ENCODE measurements at places on chromosomes 12 and 14. TPM values are rescaled to one million over a fixed set of nuclear protein-coding genes. Genes with fewer than 3 reads are reported as not detected.

GRCh38 chr12:24854908-24855307 lies 94.0 kb downstream of the BCAT1 start:
- DNase-seq = no peak

DNA sequence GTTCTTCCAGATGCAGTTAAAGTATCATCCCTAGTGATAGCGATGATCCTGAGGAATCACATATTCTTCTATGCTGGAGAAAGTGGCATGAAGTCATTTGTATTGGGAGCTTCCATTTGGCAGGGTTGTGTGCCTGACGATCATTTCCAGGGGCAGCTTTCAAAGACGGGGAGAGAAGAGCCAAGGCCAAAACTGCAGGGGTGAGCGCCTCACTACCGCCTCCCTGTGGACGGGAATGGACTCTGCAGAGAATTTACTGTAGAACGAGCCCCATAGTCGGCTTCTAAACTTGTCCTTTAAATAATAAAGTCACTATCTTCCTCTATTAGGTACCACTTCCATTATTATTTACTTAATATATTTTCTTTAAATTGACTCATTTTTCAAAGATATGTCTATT lies 555.9 kb upstream of the TMEM132C start:
- no peak for DNase-seq

DNA sequence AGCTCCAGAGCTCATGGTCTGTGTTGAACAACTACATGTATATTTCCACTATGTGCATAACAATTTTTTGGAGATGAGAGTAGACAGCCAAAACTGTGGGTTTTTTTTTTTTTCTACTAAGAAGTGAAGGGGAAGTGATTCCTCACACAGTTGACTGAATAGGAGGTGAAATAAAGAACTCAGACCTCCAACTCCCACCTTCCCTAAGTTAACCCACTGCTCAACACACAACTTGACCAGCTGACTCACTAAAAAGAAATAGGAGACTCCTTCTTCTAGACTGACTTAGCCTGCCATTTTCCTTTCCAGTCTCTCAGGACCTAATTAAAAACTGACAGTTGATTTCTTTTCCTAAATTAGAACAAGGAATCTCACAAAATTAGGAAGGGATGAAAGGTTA lies 1.7 kb downstream of the M6PR start:
- no peak for DNase-seq

- no peak for DNase-seq
Observed at GRCh38 chr14:37824939-37825712, 229.7 kb downstream of the TTC6 start.

- DNase-seq = no peak
Observed at GRCh38 chr14:63542231-63542999, 762 bp downstream of the PPP2R5E start.

GRCh38 chr12:100168562-100168961 lies 25.9 kb upstream of the BLTP3B start:
- DNase-seq = no peak

DNA sequence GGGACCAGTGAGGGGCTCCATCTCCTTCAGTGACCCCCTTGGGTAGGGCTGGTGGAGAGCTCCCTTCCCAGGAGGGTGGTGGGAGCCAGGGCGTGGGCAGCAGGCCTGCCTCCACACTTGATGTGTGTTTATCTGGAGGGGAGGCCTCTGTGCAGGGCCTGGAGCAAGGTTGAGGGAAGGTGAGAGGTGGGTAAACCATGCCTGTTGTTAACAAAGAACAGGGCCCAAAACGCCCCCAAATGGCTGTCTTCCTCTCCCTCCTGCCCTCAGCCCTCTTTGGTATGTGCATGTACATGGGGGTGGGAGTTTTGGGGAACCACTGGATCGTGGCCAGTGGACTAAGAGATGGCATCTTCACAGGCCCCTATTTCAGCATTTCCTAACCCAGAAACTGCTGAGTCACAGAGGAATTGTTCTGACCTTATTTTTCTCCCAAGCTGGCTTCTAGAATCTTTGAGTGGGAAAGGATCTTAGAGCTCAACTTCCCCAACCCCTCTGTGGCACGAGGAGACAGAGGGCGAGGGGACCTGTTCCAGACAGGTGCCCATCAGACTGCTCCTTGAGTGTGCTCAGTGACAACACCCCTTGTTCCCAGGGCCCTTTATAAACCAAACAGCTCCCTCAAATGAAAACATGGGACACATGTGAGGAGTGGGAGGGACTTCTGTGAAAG lies 3.6 kb downstream of the SLC48A1 start:
- DNase-seq = peak; percentile 21

DNA sequence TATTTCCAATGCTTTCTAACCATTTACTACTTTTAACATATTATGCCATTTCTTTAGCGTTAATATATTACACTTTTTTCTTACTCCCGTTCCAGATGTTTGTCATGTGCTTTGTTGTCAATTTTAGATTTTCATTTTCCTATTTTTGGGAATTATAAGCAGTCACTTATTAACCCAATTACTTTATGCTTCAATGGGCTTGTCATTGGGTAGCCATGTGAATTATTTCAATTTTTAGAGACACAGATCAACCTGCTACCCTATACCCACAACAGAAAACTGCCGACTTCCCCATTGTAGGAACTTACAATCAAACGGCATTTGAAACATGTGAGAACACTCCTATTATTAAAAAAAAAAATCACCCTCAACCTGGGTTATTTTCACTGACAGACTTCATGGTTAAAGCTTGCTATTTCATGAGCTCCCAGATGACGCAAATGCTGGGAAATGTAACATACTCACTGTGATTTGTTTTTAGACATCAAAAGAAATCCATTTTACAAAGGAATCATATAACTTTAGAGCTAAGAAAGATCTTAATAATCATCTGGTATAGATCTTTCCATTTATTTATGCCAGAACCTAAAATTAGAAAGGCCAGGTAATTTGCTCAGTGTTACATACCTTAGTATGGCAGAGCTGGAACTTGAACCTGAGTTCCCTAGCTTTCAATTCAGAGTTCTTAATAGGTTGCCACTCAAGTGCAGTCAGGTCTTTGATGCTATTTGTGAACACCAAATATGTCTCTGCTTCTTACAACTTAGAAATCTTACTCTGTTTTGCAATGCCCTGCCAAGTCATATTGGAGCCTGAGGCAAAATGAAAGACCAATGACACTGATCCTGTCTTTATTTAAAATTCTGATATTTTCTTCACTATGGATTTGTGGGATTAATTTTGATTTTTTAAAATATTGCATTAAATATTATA lies 340.4 kb downstream of the RAD51B start:
- no peak for DNase-seq

DNA sequence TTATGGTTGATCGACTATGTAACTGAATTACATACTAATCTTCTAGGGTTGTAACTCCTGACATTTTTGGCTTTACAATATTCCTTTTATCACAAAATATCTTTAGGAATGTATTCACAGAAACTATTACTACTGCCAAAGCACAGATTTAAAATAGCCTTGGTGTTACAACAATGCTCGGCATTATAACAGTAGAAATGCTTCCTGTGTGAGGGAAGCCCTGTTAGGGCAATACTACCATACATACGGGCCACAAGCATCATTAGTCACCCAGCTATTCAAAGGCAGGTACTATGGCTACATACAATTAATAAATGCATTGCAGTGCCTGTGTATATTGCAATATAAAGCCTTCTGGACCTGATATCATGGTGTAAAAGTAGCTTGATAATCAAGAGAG lies 517.8 kb downstream of the C12orf50 start:
- no peak for DNase-seq

GRCh38 chr14:100896369-100897060 lies 7.0 kb downstream of the RTL1 start:
- no peak for DNase-seq

- DNase-seq = no peak
Observed at GRCh38 chr12:42574851-42575266, 14.7 kb downstream of the PRICKLE1 start.

- DNase-seq = no peak
Observed at GRCh38 chr14:95652690-95653089, 33.5 kb upstream of the TCL1B start.

DNA sequence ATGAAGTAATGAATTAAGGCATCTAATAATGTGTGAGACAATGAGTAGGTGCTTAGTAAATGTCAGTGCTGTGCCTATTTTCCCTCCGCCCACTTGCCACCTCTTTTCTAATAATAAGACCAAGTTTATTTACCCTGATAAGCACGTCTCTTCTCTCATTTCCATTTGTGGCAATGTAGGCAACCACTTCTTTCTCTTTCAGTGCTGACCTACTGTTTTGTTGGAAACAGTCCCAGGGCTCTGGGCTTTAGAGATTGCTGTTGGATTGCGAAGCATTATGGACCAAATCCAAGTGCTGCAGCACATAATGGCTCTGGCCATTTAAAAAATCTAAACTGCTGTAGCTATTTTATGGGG lies 141.3 kb upstream of the PLEKHG7 start:
- peak; percentile 30 for DNase-seq

DNA sequence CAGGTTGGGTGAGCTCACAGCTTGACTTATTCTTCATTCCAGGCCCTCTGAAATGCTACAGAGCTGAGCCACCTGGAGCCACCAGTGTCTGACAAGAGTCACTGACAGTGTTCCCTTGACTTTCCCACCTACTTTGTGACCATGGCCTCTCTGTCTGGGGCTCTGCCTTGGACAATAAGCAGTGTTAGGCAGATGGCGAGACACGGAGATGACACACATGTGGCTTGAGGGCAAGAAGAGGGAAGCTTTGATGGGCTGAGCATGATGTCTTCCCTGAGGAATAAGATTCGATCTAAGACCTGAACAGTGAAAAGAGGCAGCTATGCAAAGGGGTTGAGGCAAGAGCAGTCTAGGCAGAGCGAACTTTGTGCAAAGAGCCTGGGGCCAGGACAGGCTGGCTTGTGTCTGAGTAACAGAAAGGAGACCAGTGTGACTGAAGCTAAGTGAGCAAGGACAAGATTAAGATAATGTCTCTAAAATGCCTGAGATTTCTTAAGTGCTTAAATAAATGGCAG lies 105.5 kb downstream of the NUAK1 start:
- no peak for DNase-seq

DNA sequence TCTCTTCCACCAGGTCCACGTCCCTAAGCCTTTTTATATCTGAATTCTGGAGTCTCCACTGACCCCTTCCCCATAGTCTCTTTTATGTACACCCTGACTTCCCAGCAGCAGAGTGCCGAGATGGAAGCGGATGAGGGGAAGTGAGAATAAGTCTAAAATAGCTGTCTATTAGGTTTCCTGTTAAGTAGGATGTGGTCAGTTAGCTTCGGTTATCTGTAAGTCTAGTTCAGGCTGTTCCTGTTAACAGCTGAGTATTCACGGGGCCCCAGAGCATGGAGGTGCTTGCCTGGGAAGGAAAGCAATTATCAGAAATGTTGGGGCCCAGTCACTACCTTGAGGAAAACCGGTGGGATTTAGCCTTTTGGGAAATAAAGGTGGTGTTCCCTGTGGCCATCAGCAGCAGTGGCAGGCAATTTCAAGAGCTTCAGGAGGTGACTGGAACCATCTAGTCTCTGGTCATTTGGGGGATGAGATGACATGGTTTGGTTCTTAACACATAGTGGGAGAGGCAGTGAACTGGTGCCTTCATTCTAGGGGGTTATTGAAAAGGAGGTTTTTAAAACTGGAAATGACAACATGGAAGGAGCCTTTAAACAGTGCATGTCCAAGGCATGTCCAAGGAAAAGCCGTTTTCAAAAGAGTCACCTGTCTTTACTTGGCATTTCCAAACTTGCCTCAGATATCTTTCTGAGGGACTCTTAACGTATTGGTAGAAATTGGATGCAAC lies 21.8 kb downstream of the CHST11 start:
- DNase-seq = no peak

- DNase-seq = no peak
Observed at GRCh38 chr12:15534322-15534721, 212.0 kb downstream of the PTPRO start.

FAM181A gene
- not detected for total RNA-seq

COX8C gene
- not detected for total RNA-seq

PMCH gene
- not detected for total RNA-seq

RASSF8 gene
- 44.0 TPM for total RNA-seq

SPX gene
- total RNA-seq = 33.4 TPM

HDAC7 gene
- 12.4 TPM for total RNA-seq

ASPG gene
- total RNA-seq = not detected

SCN8A gene
- 0.30 TPM for total RNA-seq

PLEKHH1 gene
- total RNA-seq = 0.78 TPM

MGAT2 gene
- 55.4 TPM for total RNA-seq

LBHD2 gene
- 7.5 TPM for total RNA-seq

Data from Caki2 (cell line).